Activated T-cell treated with anti-CD3 and anti-CD28 coated beads for 24 hours (primary cell): ENCODE measurements at places on chromosomes 3 and 15.

DNA sequence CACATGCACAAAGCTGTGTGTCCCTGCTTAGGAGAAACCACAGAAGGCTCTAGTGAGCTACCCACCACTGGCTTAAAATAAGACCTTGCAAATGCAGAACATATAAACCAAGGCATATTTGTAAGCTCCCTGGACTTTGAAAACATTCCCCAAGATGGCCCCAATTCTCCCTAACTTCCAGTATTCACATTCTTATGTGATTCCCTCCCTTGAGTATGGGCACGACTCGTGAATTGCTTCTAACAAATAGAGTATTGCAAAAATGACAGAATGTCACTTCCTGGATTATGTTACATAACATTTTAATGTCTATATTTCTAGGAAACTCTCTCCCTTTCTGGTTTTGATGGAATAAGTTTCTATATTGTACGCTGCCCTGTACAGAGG lies 131.8 kb upstream of the MCTP2 start:
- no peak for DNase-seq

DNA sequence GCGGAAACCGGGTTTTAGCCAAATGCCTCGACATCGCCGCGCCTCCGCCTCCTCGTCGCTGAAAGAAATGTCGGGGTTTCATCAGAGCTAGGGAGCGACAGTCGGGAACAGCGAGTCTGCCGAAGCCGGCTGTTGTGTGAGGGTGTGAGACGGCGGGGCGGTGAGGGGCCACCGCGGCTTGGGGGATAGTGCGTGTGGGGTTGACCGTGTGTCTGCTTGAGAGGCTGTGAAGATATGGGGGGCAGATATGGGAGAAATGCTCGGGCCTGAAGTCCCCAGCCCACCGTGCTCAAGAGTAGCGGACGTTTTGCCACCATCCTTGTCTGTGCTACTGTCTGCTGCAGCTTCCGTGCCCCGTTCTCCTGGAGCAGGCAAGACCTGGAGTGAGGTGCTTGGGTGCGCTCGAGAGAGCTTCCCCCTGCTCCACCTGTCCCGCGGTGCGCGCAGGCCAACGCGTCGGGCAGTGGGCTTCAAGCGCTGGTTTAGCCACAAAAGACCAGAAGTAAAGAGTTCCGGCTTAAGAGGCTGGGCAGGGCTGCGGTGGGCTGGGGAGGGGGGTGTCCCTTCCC lies 716 bp upstream of the ISLR2 start:
- DNase-seq = no peak

DNA sequence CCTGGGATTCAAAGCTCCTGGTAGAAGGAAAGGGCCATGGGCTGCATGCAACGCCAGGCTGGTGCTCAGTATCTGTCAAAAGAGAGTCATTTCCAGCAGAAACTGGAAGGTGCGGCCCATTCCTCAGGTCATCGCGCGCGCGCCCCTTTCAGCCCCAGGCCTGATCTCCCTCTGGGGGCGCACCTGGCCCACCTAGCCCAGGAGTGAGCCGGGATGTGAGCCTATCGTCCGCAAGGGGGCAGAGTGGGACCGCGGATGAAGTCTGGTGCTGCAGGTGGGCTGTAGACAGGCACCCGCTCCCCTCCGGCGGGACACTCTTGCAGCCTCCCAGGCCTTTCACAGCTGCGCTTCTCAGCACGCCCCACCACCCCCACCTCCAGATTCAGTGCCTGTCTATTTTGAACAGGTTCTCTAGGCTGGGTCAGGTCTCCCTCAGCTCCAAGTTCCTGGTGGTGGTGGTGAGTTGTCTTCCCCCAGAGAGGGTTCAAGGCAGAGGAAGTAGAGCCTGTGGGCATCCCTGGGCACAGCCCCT lies 5.8 kb upstream of the RPL29 start:
- DNase-seq = peak; percentile 78

- DNase-seq = no peak
Measured at GRCh38 chr3:147521646-147522045, 112.5 kb downstream of the ZIC1 start.

- no peak for DNase-seq
Measured at GRCh38 chr3:55611121-55611520, 124.0 kb upstream of the WNT5A start.

DNA sequence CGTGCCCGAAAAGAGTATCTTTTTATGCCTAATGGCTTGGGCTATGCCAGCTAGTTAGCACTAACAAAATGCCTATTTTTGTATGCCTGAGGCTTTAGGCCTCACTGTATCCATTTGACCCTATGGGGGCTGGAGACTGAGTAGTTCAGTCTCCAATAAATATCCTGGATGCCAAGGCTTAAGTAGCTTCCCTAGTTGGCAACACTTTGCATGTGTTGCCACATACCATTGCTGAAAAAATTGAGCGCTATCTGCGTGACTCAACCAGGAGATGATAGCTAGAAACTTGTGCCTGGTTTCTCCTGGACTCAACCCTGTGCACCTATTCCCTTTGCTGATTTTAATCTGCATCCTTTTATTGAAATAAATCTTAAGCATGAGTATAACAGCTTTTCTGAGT lies 58.4 kb upstream of the ATP2C1 start:
- no peak for DNase-seq

DNA sequence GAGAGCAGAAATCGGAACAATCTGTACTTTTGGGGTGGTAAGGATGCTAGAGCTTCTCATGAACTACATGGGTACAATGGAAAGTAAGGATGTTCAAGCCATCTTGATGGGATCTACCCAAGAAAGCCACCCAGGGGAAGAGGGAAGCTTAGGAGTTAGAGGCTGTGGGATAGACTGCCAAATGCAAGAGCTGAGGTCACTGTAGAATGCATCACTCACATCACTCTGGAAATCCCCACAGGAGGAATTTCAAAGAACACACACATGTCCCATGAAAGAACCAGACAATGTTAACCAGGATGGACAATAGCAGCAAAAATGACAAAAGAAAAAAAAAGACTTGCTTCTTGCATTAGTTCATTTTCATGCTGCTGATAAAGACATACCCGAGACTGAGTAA lies 32.8 kb upstream of the UBE2E2 start:
- DNase-seq = no peak

DNA sequence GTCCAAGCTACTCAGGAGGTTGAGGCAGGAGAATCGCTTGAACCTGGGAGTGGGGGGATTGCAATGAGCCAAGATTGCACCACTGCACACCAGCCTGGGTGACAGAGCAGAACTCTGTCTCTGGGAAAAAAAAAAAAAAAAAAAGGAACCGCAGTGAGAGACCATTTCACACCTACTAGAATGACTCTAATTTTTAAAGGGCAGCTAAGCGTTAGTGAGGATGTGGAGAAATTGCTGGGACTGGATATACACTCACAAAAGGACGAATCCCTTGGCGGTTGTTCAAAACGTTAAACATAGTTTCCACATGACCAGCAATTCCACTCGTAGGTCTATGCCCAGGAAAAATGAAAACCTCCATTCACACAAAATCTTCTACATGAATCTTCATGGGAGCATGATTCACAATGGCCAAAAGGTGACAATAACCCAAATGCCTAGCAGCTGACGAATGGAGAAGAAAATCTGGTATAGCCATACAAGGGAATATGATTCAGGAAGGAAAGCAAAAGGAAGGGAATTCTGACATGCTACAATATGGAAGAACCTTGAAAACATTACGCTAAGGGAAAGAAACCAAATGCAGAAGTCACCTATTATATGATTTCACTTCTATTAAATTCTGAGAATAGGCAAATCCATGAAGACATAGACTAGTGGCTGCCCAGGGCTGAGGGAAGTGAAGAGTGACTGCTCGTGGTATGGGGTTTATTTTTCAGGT lies 127.0 kb downstream of the CHSY1 start:
- no peak for DNase-seq

- no peak for DNase-seq
Measured at GRCh38 chr3:141129541-141130011, 78.4 kb downstream of the SPSB4 start.

GRCh38 chr3:114175204-114175987 lies 3.5 kb downstream of the DRD3 start:
- no peak for DNase-seq

DNA sequence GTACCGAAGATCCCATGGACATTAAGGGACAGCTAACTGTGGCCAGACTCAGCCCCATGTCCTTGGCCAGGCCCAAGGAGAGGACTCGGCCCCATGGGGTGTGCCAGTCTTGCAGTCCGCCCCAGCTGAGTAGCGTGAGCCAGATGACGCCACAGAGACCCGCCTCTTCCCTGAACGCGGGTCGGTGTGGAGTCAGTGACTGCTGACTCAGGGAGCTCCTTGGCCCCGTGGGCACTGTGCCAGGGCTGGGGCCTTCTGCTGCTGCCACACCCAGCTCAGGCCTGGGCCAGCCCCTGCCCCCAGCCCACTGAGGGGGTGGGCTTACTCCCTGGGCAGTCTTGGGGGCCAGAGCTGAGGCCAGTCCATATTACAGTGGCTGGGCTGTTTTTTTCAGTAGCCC lies 52.8 kb downstream of the PLXNA1 start:
- no peak for DNase-seq

- no peak for DNase-seq
Measured at GRCh38 chr3:98531622-98532274, at the start of gene GPR15. Gene GPR15, plus strand, starts transcription at chr3:98531978. Its CDS starts 56 bp downstream, at chr3:98532034.

GRCh38 chr15:90106522-90107117 lies 4.4 kb upstream of the IDH2 start:
- no peak for DNase-seq

- DNase-seq = no peak
Measured at GRCh38 chr3:115286529-115287197, 139.6 kb upstream of the ZBTB20 start.

GRCh38 chr3:9298236-9298635 lies 48.8 kb upstream of the SRGAP3 start:
- DNase-seq = no peak

- no peak for DNase-seq
Measured at GRCh38 chr15:55700876-55701275, 42.1 kb downstream of the PRTG start.

GRCh38 chr15:67267951-67268941 lies 13.7 kb downstream of the IQCH start:
- no peak for DNase-seq

- peak; percentile 36 for DNase-seq
Measured at GRCh38 chr15:67884514-67885174, 44.8 kb upstream of the RNU6-1 start.

DNA sequence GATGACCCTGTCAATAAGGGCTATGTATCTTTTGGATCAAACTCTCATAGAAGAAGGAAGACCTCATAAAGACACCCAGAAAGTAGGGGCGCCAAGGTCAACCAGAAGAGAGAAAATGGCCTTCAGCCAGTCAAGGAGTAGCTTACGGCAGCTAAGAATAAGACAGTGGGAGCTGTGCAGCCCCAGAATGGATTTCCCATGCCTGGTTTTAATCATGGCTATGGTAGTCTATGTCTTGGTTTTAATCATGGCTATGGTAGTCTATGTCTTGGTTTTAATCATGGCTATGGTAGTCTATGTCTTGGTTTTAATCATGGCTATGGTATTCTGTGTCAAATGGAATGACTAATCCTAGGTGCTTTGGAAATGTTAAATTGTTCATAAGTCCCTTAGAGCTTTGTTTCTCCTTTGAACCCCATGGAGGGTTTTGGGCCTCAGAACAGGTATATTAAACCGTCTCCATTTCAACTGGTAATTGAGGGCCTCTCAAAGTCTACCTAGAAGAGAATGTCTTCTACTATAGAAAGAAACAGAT lies 742.0 kb upstream of the CFAP20DC start:
- no peak for DNase-seq

DNA sequence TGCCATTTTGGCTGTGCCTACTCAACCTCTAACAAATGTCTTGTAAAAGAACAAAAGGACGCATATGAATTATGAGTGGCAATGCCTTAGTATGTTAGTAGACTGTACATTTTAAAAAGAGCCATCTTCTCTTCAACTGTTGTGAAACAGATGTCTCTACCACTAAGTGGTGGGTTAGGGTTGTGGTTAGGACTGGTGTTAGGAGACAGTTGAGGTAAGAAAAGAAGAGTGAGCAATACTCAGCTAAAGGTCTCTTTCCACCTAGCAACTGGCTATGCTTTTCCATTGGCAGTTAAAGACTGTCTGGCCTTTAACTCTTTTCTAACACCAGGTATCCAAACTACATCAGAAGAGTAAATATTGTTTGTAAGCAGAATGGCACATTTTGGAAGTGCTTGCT lies 221.7 kb upstream of the TBC1D5 start:
- DNase-seq = no peak

- DNase-seq = peak; percentile 33
Measured at GRCh38 chr3:171028025-171028778, 1.7 kb upstream of the SLC2A2 start.

GRCh38 chr3:143167969-143168854 lies 48.6 kb downstream of the CHST2 start:
- DNase-seq = no peak

GRCh38 chr15:52023169-52023922 lies 4.3 kb downstream of the MAPK6 start:
- no peak for DNase-seq

- no peak for DNase-seq
Measured at GRCh38 chr3:41194701-41195100, 4.6 kb upstream of the CTNNB1 start.

DNA sequence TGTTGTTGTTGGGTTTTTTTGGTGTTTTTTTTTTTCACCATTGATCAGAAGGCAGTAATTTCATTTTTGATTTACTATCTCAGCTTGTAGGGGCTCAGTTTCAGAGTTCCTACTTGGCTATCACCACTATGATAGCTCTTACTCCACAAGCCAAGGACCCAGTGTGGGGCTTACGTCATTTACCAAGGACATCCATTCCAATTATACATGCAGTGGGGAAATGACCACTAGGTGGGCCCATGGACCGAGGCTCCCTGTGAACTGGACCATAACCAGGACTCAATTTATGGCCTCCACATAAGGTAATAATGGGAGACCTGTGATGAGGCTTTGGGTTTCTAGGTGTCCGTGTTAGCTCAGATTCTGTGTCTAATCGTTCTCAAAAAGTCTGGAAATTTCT lies 67.5 kb upstream of the CACNA1D start:
- DNase-seq = no peak

DNA sequence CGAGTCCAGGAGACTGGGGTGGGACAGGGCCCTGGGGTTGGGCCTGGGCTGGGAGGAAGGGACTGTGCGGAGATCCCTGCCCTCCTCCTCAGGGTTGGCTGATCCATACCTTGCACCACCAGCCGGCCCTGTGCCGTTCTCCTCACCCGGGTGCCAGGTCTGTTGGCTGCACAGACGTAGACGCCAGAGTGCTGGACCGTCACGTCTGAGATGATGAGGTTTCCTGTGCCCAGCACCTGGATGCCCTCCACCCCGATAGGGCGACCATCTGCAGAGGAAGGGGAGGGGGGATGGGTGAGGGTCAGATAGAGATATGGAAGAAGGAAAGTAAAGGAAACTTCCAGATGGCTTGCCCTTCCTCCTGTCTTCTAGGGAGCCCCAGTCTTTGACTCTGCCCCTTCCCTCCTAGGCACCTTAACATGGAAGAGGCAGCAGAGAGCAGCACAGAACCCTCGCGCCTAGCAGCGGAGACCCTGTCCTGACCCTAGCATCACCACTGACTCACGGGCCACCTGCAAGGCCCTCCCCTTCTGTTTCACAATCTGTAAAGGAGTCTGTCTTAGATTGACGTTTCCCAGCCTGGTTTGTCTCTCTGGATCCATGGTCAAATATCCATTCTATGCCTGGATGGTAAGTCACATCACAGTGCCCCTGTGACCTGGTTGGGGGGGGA lies 28.8 kb downstream of the RNU5B-1 start:
- no peak for DNase-seq
